ENCODE measurements at places on chromosomes 1 and 21.

DNA sequence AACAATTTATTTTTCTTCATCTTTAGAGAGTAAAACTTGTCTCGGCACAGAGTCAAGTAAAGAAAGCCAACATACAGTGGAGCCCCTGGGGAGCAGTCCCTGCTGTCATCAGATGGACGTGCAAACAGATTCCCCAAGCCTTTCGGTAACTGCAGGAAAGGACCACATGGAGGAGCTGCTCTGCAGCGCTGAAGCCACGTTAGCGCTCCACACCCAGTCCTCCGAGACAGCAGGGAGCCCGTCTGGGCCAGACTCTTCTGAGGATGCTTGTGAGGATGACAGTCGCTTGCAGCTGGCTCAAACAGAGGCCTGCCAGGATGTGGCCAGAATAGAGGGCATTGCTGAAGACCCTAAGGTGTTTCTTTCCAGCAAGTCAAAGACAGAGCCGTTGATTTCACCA lies 77.1 kb upstream of the SCCPDH start:
- no peak for DNase-seq

DNA sequence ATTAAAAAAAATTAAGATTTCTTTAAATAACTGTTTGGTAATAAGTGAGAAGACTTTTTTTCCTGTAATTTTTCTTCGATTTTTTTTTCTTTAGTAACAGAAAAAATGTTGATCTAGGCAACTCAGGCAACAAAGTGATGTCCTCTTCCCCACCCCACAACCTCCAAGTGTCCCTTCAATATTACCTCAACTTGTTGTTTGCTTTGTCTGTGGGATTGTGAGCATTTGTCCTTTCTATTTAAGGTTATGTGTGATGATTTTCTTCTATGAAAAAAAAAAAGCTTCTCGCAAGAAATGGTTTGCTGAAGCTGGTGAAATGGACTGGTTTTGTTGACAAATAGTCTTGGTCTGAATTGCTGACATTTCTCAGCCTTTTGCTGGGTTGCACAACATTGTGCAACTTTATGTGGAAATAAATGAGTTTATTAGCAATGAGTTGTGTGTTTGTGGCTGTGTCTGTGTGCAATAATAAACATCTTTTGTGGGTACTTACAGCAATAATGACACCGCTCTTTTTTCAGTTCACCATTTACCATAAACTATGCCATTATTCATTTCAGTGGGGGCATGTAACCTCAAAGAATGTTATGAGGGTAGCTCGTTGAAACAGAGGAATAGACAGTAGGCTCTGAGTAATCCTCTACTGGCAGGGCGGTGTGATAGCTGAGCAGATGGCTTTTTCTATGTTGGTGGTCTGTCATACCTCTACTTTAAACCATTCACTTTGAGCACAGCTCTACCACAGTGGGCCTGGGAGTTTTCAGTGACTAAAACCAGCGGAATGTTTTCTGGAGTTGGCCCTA lies 218.4 kb downstream of the HLX start:
- DNase-seq = no peak

- DNase-seq = no peak
Observed at GRCh38 chr1:32881871-32882850, 4.1 kb upstream of the HPCA start.

DNA sequence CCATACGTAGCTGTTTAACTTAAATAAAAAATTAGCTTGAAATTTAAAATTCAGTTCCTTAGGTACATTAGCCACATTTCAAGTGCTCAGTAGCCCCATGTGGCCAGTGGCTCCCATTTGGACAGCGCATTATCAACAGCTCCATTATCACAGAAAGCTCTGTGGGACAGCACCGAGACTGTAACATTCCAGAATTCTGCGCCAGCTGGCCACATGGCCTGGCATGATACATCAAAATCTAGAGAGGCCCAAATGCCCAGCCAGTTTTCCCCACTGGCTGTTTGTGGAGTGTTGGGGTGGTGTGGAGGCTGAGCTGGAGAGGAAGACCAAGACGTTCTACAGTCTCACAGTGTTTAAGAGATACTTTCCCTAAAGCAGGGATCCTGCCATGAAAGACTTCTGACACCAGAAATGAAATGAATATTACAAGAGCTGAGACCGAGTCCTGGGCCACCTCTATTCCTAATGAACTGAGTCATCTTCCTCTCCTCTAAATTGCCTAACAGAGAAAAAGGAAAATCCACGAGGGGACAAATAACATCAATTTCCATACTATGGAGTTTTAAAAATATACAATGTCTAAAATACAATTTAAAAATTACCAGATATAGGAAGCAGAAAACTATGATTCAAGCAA lies 27.3 kb upstream of the ACTA1 start:
- no peak for DNase-seq
